B cell (primary cell): ENCODE measurements at places on chromosomes 4 and X. TPM values are rescaled to one million over a fixed set of nuclear protein-coding genes. Genes with fewer than 3 reads are reported as not detected.
A peak's percentile ranks its signal among the peaks of the same experiment; 100 is the strongest.

GPR119 gene
- total RNA-seq = not detected in 2 replicates

SLC6A14 gene
- total RNA-seq = not detected in 2 replicates

SLITRK4 gene
- total RNA-seq = not detected in 2 replicates

ACE2 gene
- not detected in 2 replicates for total RNA-seq

- H3K36me3 ChIP-seq = no peaks in the 10 kb centered on the region
- DNase-seq = no peak
- H3K27ac ChIP-seq = no peak overlapping the region
- H3K27me3 ChIP-seq = no peaks in the 10 kb centered on the region
Observed at GRCh38 chrX:129743821-129744220, 5.0 kb downstream of the XPNPEP2 start.

DNA sequence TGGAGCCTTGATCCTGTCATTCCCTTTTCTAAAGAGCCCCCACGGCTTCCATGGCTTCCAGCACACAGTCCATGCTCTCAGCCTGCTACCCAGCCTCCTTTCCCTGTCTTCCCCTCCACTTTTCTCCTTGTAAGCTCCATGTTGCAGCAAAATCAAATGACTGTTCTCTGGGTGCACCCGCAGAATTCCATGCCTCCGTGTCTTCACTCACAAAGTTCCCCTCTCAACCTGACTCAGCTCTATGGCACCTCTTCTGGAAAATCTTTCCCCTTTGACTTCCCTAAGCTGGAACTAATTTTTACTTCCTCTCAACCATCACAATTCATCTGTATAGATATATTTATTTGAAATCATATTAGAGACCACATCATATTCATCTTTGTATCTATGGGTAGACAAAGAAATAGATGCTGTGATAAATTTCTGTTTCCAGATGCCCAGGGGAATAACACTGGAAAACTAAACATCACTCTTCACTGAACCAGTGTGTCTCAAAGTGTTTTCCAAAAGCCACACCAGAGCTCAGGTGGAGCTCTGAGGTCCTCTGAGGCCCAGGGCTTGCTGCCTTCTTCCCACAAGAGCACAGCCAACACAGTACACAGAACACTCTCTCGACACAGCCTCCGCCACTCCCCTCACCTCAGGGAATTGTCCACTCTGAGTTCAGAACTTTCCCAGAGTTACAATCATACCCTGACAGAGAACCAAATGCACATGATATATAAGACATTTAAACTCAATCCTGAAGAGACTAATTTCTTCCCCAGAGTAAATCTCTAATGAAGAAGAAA, 3.3 kb downstream of the SETD7 start:
- no peaks in the 10 kb centered on the region for H3K36me3 ChIP-seq
- no peak overlapping the region for H3K4me3 ChIP-seq
- peaks cover 23% of the 10 kb centered on the region for H3K4me1 ChIP-seq
- DNase-seq = no peak

GRCh38 chr4:75886104-75886503, 16.1 kb downstream of the PPEF2 start:
- H3K27me3 ChIP-seq = no peaks in the 10 kb centered on the region
- H3K4me3 ChIP-seq = no peak overlapping the region
- no peaks in the 10 kb centered on the region for H3K4me1 ChIP-seq
- no peaks in the 10 kb centered on the region for H3K36me3 ChIP-seq

DNA sequence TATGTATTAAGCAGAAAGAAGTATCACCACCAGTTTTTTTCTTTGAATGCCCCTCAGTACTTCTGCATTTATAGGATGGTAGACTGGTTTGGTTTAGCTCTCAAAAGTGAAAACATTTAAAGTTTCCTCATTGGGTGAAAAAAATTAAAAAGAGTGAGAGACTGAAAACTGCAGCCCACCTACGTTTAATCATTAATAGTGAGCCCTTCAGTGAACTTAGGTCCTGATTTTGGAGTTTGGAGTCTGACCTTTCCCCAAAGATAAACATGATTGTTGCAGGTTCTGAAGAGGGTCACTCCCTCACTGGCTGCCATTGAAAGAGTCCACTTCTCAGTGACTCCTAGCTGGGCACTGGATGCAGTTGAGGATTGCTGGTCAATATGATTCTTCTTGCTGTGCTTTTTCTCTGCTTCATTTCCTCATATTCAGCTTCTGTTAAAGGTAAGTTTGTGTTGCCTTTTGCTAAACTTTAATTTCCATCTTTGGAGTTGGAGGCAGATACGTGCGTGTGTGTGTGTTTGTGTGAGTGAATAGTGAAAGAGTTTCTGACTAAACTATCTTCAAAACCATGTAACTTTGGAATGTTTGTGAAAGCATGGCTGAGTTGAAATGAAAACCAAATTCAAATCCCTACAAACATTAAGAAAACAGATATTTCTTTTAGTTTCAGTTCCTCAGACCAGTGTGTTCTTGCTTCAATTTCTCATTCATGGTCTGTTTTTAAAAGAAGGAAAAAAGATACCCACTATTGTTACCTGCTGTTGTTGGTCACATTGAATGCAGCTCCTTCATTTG, at the start of gene MTTP:
Gene MTTP, plus strand, starts transcription at position 295 of the 795 bp plus-strand sequence. Its CDS starts 86 bp downstream, at position 381.
- no peaks in the 10 kb centered on the region for H3K36me3 ChIP-seq
- peak within 1 kb of the TSS; percentile 21 for H3K27ac ChIP-seq
- peak; percentile 44 for DNase-seq
- peaks cover 11% of the 10 kb centered on the region for H3K4me1 ChIP-seq
- no peak within 1 kb of the TSS for H3K4me3 ChIP-seq
- peaks cover 17% of the 10 kb centered on the region for H3K27me3 ChIP-seq

DNA sequence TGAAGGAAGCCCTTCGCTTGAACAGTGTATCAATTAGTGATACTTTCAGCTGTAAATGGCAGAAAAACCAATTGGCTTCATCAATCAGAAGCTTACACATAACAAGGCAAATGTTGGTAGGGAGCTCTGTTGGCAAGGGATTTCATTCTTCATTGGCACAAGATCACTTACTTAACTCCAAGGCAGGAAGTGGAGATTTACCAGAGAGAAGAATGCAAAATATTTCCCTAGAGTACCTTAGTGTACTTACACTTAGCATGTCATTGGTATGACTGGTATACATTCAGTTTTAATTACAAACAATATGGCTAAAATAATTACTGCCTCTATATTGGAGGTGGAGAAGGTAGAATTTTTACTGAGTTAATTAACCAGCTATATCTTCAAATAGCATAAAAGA, 545.0 kb downstream of the GABRG1 start:
- H3K36me3 ChIP-seq = no peaks in the 10 kb centered on the region
- no peak overlapping the region for H3K4me3 ChIP-seq
- H3K4me1 ChIP-seq = no peaks in the 10 kb centered on the region
- DNase-seq = no peak
- no peak overlapping the region for H3K27ac ChIP-seq

GRCh38 chr4:3328814-3329663, 36.2 kb downstream of the RGS12 start:
- H3K4me1 ChIP-seq = no peaks in the 10 kb centered on the region
- H3K27me3 ChIP-seq = no peaks in the 10 kb centered on the region
- no peak overlapping the region for H3K27ac ChIP-seq
- H3K36me3 ChIP-seq = no peaks in the 10 kb centered on the region
- no peak overlapping the region for H3K4me3 ChIP-seq
